ENCODE measurements at places on chromosomes 11 and 22.

GRCh38 chr22:43085658-43086606, 3.3 kb downstream of the TTLL1 start:
- DNase-seq = peak; percentile 33

- no peak for DNase-seq
These were observed 47.3 kb upstream of the SLC5A1 start for GRCh38 chr22:31995807-31996206.

- no peak for DNase-seq
These were observed 63.5 kb downstream of the CSTPP1 start for GRCh38 chr11:47000033-47000432.

- DNase-seq = no peak
These were observed 67.0 kb downstream of the OR5AK2 start for GRCh38 chr11:57055744-57056143.

- DNase-seq = no peak
These were observed 37.3 kb downstream of the LRP5 start for GRCh38 chr11:68349461-68350249.

GRCh38 chr22:20648306-20648903, 125.5 kb upstream of the SERPIND1 start:
- DNase-seq = no peak

- DNase-seq = no peak
These were observed 164.4 kb upstream of the BDNF start for GRCh38 chr11:27864611-27865010.

DNA sequence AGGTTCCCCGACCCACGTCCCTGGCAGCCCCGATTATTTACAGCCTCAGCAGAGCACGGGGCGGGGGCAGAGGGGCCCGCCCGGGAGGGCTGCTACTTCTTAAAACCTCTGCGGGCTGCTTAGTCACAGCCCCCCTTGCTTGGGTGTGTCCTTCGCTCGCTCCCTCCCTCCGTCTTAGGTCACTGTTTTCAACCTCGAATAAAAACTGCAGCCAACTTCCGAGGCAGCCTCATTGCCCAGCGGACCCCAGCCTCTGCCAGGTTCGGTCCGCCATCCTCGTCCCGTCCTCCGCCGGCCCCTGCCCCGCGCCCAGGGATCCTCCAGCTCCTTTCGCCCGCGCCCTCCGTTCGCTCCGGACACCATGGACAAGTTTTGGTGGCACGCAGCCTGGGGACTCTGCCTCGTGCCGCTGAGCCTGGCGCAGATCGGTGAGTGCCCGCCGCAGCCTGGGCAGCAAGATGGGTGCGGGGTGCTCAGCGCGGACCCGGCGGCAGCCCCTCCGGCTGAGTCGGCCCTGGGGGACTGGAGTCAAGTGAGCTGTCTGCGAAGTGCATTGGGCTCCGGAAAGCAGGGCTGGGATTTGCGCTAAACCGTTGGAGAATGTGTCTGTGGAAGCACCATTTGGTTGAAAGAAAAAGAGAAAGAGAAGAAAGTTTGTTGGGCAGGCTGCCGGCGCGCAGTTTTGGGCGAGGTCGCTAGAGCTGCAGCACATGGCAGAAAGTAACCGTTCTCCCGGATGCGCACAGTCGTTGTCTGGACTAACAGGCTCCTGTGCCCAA, at the start of gene CD44:
Gene CD44 (plus strand): TSS at position 229 of the 779 bp plus-strand sequence. CDS start 133 bp downstream, at position 362.
- DNase-seq = peak; percentile 77

DNA sequence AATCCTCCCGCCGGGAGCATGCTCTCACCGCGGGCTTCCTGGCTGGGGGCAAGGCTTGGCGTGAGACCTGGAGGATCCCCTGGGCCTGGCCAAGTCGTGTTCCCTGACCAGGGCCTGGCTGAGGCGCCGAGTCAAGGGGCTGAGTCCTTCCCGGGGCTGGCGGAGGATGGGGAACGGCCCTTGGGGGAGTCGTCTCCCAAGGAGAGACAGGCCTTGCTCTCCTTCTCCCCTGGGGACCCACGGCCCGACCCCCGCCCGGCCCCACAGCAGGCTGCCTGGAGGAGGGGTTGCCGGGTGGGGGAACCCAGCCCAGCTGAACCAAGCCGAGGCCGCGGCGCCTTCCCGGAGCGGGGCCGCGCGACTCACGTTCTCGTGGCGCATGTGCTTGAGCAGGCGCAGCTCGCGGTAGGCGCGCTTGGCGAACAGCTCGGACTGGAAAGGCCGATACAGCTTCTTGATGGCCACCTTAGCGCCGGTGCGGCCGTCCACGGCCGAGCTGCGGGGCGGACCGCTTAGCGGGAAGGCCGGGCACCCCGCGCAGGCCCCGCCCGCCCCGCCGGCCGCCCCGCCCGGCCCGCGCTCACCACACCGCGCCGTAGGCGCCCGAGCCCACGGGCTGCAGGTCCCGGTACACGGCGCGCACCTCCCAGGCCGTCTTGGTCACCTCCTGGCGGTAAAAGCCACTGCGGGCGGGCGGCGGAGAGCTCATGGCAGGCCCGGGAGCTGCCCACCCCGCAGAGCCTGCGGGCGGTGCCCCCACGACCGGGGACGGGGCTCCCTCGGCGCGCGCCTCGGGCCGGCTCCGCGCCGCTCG, 475 bp downstream of the MAPK12 start:
- DNase-seq = peak; percentile 63

DNA sequence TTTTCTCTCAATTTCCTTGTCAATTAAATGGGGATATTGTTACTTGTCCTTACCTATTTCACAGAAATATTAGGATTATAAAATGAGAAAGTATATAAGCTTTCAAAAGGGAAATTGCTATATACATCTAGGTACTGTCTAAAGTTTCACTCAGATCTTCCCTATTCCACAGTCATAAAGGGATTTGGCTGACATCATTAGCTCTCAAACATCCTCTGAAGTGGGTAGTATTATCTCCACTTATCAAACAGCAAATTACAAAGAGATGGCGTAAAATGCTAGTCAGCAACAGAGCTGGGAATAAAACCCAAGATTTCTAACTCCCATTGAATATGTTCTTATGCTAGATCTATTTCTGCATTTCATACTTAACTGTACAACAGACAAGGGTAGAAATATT, 50.9 kb downstream of the SLC25A17 start:
- DNase-seq = no peak

Data from stimulated activated CD8-positive, alpha-beta memory T cell treated with anti-CD3 and anti-CD28 coated beads, Interleukin-4, amount 100 ng/mL, for 48 hours (primary cell).